Left renal cortex interstitium (tissue), 4 donors: ENCODE measurements at places on chromosomes 7 and 10. TPM values are rescaled to one million over a fixed set of nuclear protein-coding genes. Genes with fewer than 3 reads are reported as not detected.

The OR9A2 gene
- not detected for polyA plus RNA-seq

The TSPAN33 gene
- polyA plus RNA-seq = 74.3 TPM

The HPS6 gene
- 10.8 TPM for polyA plus RNA-seq

The SHH gene
- 3.2 TPM for polyA plus RNA-seq
